Activated CD8-positive, alpha-beta memory T cell treated with anti-CD3 and anti-CD28 coated beads, Interleukin-2, amount 50 U/mL, for 48 hours (primary cell): ENCODE measurements at places on chromosomes 11 and 22.
A peak's percentile ranks its signal among the peaks of the same experiment; 100 is the strongest.

DNA sequence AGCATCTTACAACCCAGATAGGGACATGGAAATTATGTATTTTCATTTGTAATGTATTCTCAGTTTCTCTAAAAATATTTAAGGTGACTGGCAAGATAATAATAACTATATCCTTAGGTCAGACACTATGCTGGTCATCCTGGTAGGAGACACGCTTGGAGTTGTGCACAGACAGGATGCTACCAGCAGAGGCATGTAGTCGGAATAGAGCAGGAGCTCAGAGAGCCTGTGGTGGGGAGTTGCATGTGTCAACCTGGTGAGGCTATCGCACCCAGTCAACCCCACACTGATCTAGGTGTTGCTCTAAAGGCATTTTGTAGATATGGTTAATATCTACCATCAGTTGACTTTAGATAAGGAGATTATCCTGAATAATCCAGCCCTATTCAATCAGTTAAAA is 318.5 kb downstream of the MIAT start:
- DNase-seq = no peak

DNA sequence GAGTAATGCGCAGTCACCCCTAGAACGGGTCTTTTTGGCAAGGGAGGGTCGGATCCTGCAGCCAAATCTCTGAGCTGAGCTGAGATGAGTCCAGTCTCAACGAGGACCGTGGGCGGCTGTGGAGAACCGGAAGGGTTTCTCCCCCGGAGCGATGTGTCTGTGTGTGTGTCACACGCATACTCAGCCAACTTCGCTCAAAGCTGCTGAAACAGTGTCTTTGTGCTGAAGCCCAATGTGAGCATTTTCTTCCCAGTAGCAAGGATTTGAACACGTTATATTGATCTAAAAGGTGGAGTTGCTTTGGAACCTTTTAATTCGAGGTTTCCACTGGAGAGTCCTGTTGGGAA is 1.4 kb upstream of the CELSR1 start:
- peak; percentile 65 for DNase-seq

DNA sequence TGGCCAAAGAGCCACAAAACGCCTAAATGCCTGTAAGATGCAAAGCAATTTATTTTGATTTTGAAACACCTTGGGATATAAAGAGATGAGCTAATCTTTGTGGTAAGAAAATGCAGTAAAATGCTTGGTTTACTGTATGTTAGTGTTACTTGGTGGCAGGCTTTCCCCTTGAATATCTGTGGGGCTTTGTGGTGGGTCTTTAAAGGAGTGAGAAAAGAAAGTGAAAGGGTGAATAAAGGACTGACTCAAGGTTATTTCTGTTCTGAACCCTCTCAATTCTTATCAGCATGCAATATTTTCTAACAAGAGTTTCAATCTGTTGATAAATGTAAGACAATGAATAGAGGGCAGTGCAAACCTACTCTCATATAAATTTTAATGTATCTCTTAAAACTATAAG is 1555.9 kb upstream of the RAG2 start:
- no peak for DNase-seq

GRCh38 chr11:94800414-94800813 is 32.3 kb downstream of the AMOTL1 start:
- no peak for DNase-seq

- no peak for DNase-seq
Observed at GRCh38 chr11:80980227-80980626, 1539.4 kb upstream of the TENM4 start.

DNA sequence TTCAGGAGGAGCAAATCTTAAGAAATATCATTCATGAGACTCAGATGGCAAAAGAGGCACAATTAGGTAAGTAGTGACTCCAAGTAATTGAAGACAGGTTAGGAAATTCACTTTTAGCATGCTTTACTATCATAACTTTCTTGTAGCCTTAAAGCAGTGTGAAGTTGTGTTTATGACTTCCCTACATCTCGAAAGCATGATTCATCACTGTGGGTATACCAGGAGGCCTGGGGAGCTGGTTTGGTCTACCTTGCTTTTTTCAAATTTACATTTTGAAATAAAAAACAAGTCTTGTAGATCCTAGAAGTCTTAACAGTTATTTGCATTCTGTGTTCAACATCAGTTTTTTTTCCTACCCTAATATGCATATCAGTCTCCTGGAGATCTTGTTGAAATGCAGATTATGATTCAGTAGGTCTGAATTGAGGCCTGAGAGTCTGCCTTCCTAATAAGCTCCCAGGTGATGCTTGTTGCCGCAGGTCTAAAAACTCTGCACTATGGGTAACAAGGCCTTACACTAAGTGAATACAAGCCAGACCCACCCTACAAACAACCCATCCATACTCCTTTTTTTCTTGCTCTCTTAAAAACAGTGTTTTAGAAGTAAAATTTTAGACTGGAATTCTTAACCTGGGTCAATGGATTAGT is 41.4 kb downstream of the TTC17 start:
- no peak for DNase-seq

- no peak for DNase-seq
Observed at GRCh38 chr22:36326178-36327161, 61.3 kb downstream of the MYH9 start.

- no peak for DNase-seq
Observed at GRCh38 chr11:16160146-16160545, 196.2 kb downstream of the SOX6 start.

DNA sequence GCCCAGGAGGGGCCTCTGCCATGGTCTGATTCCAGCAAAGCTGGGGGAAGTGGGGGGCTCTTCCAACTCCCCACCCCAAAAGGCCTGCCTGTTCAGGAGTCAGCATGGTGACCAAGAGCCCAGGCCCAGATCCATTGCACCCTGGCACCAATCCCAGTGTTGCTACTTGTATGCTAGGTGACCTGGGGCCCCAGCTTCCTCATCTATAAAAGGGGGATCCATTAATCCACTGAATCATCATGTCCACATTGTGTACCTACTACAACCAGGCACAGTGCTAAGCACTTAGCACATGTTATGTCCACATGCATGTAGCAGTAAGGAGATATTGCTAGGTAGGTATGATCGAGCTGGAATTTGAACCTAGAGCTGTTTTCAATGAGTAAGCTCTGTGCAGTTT is 2.0 kb downstream of the SYT12 start:
- DNase-seq = no peak

DNA sequence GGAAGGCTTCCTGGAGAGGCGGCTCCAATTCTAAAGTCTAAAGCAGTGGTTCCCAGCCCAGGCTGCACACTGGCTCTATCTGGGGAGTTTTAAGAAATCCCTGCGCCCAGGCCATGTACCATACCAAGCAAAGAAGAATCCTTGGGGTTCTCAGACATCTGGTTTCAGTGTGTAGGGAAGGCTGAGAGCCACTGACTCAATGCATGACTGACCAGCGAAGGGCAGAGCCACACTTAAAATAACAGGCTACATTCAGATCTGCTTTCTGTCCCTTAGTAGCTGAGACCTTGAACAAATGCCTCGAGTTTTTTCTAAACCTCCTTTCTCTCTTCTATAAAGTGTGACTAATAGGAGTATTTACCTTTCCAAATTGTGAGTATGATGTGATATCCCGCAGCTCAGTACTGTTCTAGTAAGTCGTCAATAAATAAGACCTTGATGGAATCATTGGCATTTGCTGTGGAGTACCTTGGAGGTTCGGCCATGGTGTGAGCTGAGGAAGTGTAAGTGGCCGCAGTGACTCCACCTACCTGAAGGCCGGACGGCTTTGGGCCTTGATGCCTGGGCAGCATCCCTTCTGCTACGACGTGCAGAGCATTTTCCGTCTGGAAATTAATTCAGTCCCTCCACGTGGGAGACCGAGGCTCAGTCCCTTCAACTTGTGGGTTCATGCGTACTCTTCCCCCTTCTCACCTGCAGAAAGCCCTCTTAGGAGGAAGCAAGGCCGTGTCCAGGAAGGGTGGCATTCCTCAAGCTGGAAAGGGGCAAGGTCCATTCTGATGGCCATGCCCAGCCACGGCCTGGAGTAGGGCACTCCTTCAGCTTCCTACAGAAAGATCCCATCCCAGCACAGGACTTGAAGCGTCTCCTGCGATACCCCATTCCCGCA is 25.1 kb downstream of the GLB1L2 start:
- DNase-seq = no peak

- DNase-seq = no peak
Observed at GRCh38 chr11:42462558-42463310, 849.1 kb upstream of the API5 start.
